Dermis blood vessel endothelial cell (primary cell): ENCODE measurements at places on chromosomes 6 and 20. TPM values are rescaled to one million over a fixed set of nuclear protein-coding genes. Genes with fewer than 3 reads are reported as not detected.
A peak's percentile ranks its signal among the peaks of the same experiment; 100 is the strongest.

DNA sequence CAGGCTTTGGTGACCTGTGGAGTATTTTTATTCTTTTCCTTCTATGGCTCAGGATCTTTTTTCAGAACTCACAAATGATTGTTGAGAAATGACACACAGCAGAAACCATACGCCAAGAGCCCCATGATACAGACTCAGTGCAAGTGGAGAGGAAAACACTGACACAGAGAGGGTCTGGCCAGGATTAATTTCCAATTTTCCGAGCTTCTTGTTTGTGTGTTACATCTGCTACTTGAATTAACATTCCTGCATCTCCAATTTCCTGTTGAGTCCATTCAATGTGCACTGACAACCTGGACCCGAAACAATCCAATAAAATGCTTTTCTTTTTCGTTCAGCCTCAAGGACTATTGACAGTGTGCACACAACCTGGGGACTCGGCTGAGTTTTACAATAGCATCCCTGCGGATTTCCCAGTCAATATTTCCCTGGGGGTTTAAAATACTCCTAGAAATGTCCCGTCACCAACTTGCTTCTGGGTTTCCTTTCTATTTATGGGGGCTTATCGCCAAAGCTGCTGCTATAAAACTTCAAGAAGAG, 4.9 kb upstream of the MLN start:
- no peak for DNase-seq

DNA sequence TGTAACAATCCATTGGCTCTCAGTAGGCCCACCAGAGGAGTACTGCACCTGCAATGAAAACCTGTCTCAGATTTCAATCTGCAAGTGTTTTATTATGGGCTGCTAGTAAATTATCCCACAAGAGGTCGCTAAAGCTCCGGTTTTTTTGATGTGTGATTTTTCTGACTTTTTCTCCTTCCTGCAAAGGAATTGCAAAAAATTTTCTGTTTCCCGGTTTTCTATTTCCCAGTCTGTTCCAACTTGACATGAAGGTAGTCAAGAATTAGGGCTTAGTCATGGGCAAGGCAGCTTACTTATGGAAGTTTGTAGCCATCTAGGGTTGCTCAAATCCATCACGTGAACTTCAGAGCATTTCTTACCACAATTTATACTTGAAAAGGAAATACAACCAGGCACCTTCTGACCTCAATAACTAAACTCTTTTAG, 38.5 kb upstream of the AHI1 start:
- peak; percentile 67 for DNase-seq

- DNase-seq = no peak
Measured at GRCh38 chr20:10065154-10065833, 30.5 kb downstream of the ANKEF1 start.

- no peak for DNase-seq
Measured at GRCh38 chr6:53038141-53038540, 27.1 kb upstream of the FBXO9 start.

GRCh38 chr6:56440551-56440981, 193.2 kb upstream of the COL21A1 start:
- no peak for DNase-seq

- DNase-seq = peak; percentile 93
Measured at GRCh38 chr20:35207950-35208611, 18.4 kb upstream of the MMP24 start.

DNA sequence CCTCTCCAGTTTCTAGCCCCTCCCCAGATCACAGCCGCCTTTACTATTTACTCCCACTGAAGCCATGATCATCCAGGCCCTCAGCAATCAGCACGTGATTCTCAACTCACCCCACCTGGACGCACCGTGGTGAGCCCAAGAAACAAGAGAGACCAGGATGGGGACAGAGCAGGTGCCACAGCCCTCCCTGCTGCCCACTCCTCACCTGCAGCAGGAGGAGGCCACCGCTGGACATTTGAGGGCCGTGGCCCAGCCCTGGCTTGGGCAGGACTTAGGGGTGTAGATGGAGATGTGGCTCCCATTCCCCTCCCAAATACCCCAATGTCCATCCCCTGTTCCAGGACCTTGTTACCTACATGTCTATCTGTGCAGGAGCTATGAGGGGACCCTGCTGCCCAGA, 20.3 kb downstream of the HLA-F start:
- no peak for DNase-seq

GRCh38 chr6:158505194-158505593, 54.7 kb upstream of the TMEM181 start:
- DNase-seq = no peak

- no peak for DNase-seq
Measured at GRCh38 chr20:47466213-47466612, 35.5 kb upstream of the NCOA3 start.

DNA sequence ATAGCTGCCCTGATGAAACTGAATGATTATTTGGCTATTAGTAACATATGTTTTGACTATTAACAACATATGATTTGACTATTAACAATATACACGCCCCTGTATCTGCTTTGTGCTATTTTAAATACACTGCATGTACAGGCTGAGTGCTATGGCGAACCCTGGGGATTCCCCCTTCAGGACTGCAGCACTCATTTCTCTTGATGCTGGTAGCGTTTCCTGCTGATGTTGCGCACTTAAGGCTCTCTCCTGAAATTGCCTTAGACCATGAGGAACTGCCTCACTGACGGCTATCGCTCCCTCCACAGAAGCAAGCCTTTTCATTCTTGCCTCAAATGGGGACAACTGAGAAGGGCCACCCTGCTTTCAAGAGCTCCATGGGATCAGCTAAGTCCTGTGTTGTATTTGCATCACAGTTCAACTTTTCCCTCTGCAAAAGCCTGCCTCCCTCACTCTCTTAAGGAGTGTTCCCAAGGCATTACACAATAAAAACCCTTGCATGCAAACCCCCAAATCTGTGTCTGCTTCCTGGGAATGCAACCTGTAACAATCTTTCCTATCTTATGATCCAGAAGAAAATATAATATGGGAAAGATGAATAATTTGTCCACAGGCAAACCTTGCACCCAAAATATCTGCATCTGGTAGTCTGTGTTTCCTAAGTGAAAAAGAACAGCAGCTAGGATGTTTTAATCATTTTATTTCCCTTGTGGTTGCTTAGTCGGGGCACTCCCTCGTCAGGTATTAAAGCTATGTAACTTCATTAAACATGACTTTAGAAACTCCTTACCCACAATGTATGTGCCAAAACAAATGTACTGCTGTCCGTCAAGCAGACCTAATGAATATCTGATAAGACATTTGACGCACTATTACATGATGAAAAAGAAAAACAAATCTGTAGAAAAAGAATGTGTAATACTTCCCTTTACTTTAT, 456.4 kb downstream of the COL12A1 start:
- DNase-seq = no peak

DNA sequence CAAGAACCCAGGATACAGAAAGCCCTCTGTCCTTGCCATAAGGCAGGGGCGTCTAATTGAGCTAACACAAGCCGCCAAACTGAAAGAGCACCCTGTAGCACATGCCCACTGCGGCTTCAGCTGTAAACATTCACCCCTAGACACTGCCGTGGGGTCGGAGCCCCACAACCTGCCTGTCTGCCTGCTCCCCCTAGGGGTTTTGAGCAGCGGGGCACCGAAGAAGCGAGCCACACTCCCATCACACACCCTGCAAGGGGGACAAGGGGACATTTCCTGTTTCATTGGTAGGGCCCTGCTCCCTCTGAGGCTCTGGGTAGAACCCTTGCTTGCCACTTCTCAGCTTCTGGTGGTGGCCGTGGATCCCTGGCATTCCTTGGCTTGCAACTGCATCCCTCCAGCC, 45.2 kb upstream of the BCLAF1 start:
- DNase-seq = no peak

Gene SLC17A1
- total RNA-seq = 0.05 TPM in 1 of 2 replicates, not detected in the other

Gene PRL
- total RNA-seq = not detected in 2 replicates

Gene CCM2L
- total RNA-seq = 31.1 and 35.5 TPM in 2 replicates

Gene GLP1R
- total RNA-seq = not detected in 2 replicates

Gene C20orf144
- 0.05 TPM in 1 of 2 replicates, not detected in the other for total RNA-seq

Gene ZNF311
- 0.17 and 0.28 TPM in 2 replicates for total RNA-seq

Gene BHLHE23
- total RNA-seq = not detected in 2 replicates

Gene TFAP2C
- not detected in 2 replicates for total RNA-seq

Gene THBD
- 33.4 and 34.0 TPM in 2 replicates for total RNA-seq

Gene HSPA12B
- 15.1 and 16.7 TPM in 2 replicates for total RNA-seq
